Peyer's patch (tissue), 4 donors: ENCODE measurements at places on chromosomes 16 and 17. TPM values are rescaled to one million over a fixed set of nuclear protein-coding genes. Genes with fewer than 3 reads are reported as not detected.

- peaks cover 26% of the 10 kb centered on the region for H3K4me1 ChIP-seq
Measured at GRCh38 chr17:8162233-8162996, at the start of gene VAMP2. Gene VAMP2 (minus strand): TSS chr17:8162948. CDS start chr17:8162879, 69 bp downstream.

- H3K4me1 ChIP-seq = no peaks in the 10 kb centered on the region
- no peaks in the 10 kb centered on the region for H3K27me3 ChIP-seq
- H3K27ac ChIP-seq = no peak overlapping the region
- DNase-seq = peak; percentile 76
Measured at GRCh38 chr17:57311281-57312216, 55.2 kb downstream of the MSI2 start.

- no peak overlapping the region for H3K4me3 ChIP-seq
- DNase-seq = no peak
- H3K27me3 ChIP-seq = no peaks in the 10 kb centered on the region
Measured at GRCh38 chr16:13394488-13394887, 493.1 kb downstream of the SHISA9 start.

DNA sequence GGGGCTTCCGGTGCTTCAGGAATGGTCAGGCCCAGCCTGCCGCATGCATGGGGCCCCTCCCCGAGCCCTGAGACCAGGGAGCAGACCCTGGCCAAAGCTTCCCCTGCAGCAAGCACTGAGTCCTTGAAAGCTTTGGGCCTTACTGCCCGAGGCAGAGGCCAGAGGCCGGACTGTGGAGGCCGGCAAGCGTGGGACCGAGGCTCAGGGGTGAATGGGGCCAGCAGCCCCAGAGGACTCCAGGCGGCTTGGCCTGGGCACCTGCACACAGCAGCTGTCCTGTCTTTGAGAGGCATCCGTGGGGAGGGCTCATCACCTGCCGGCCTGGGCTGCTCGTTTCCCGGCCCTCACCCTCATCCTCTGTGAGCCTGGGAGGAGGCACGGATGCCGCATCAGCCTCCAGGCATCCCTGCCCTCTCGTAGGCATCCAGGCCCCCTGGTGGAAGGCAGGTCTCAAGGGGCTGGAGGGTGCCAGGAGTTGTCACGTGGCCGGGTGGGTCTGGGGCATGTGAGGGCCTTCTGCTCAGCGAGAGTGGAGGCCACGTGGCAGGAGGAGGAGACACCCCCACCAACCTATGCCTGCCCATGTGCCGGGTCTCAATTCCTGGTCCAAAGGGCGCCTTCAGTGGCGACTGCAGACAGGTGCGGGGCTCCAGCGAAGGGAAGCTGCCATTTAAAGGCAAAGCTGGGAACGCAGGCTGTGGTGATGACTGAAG lies 31.4 kb downstream of the CACNA1H start:
- H3K36me3 ChIP-seq = no peaks in the 10 kb centered on the region
- no peak overlapping the region for H3K4me3 ChIP-seq
- no peak overlapping the region for H3K27ac ChIP-seq
- H3K27me3 ChIP-seq = no peaks in the 10 kb centered on the region
- no peaks in the 10 kb centered on the region for H3K4me1 ChIP-seq

GRCh38 chr17:78567991-78568390 lies 9.2 kb downstream of the DNAH17 start:
- DNase-seq = no peak
- H3K4me1 ChIP-seq = no peaks in the 10 kb centered on the region
- H3K27me3 ChIP-seq = no peaks in the 10 kb centered on the region
- no peak overlapping the region for H3K27ac ChIP-seq
- no peak overlapping the region for H3K4me3 ChIP-seq

DNA sequence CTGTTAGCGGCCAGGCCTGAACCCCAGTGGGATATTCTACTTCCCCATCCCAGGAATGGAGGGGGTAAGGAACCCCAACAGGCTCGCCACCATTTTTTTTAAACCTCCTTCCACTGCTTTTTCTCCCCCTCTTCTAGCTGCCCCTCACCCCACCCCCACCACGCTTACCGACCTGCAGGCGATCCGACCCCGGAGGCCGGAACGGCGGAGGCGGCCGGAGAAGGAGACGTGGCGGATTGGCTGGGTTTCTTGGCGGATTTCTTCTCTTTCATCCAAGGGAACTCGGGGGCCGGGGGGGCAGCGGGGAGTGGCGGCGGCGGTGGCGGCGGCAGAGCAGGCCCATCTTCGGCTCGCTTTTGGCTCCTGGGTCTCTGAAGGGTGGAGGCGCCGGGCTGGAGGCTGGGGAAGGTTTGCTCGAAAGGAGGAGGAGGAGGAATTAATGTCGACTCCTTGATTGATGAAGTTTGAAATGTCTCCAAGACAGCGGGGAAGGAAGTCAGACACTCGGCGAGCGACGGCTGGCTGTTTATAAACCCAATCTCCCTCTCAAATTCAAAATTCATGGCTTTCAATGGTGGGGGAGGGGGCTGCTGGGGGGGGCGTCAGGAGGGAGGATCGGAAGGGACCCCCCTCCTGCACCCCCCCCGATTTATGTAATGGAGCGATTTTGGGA lies 424 bp downstream of the HOXB2 start:
- H3K36me3 ChIP-seq = peaks cover 3% of the 10 kb centered on the region
- H3K27ac ChIP-seq = peak overlapping the region; percentile 76
- peaks cover 5% of the 10 kb centered on the region for H3K4me1 ChIP-seq
- H3K4me3 ChIP-seq = peak overlapping the region; percentile 45
- peak; percentile 84 for DNase-seq

GRCh38 chr16:85483424-85483823 lies 129.7 kb upstream of the GSE1 start:
- no peaks in the 10 kb centered on the region for H3K27me3 ChIP-seq

GRCh38 chr17:40025991-40026815 lies 11.0 kb downstream of the CSF3 start:
- peaks cover 82% of the 10 kb centered on the region for H3K36me3 ChIP-seq
- H3K4me1 ChIP-seq = no peaks in the 10 kb centered on the region
- no peaks in the 10 kb centered on the region for H3K27me3 ChIP-seq
- H3K27ac ChIP-seq = no peak overlapping the region
- no peak for DNase-seq
- no peak overlapping the region for H3K4me3 ChIP-seq

DNA sequence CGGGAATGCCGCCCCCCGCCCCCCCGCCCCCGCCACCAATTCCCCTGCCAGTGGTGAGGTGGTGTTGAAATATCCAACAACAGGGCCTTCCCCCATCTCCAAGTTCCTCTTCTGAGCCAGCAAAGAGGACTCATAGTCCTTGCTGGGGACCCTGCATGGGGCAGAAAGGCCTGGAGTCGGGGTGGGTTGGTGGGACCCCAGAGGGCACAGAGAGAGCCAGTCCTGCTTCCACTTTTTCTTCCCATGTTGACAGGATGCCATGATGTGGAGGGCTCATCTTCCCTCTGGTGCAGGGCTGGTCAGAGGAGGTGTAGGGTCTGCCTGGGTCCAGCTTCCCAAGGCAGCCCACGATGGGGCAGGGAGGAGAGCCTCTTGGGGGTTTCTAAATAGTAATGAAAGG lies 49.0 kb upstream of the PIK3R6 start:
- no peaks in the 10 kb centered on the region for H3K27me3 ChIP-seq
- no peak overlapping the region for H3K4me3 ChIP-seq
- H3K36me3 ChIP-seq = no peaks in the 10 kb centered on the region
- no peak for DNase-seq

DNA sequence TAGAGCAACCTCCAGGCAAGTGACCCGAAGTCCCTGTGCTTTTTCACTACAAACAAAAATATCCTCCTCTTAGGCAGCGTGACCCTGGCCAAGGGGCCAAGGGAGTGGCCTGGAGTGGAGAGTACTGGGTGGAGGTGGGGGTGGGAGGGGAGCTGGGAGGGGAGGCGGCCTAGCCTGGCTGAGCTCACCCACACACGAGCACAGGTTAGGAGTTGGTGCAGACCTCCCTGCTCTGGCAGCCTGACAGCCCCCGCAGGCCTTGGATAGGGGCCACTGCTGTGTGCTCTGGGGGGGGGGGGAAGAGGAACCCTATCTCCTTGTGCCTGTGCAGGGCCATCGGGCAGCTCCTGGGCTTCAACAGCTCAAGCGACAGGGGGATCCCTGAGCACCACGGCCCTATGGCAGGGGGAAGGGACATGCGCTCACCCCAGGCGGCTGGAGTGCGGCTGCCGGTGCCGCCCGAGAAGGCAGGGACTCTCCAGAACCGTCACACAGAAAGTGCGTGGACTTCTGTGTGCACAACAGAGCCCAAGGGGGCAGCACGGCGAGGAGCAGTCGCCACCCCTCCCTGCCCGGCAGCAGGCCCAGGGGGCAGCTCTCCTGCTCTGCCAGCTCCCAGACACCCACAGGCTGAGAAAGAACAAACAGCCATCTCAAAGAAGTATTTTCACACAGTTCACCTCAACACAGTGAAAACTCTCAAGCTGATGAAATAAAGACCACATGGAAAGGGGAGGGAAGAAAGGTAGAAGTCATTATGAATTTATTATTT lies 13.3 kb downstream of the SLC16A3 start:
- no peaks in the 10 kb centered on the region for H3K27me3 ChIP-seq
- no peak for DNase-seq
- H3K4me3 ChIP-seq = no peak overlapping the region
- H3K27ac ChIP-seq = peak overlapping the region; percentile 74

DNA sequence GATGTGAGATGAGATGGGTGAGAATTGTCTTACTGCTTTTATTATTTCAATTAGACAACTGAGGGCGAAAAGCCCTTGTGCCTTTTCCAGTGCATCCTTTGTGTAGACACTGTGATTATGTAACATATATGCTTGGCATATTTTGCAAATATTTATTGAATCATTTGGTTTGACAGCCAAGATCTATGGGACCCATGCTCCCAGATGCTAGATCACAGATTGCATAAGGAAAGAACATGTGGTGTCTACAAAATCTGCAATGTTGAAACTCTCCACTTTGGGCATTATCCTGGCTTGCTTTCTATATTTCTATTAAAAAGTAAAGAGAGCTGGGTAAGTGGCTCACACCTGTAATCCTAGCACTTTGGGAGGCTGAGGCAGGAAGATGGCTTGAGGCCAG lies 4.8 kb upstream of the COG1 start:
- H3K4me3 ChIP-seq = no peak overlapping the region
- no peaks in the 10 kb centered on the region for H3K4me1 ChIP-seq
- no peaks in the 10 kb centered on the region for H3K36me3 ChIP-seq

- H3K27ac ChIP-seq = no peak overlapping the region
- no peaks in the 10 kb centered on the region for H3K27me3 ChIP-seq
- H3K4me3 ChIP-seq = no peak overlapping the region
- DNase-seq = no peak
- no peaks in the 10 kb centered on the region for H3K4me1 ChIP-seq
- no peaks in the 10 kb centered on the region for H3K36me3 ChIP-seq
Measured at GRCh38 chr17:27430882-27431491, 25.3 kb upstream of the KSR1 start.

- no peak for DNase-seq
- H3K4me3 ChIP-seq = no peak overlapping the region
- H3K27me3 ChIP-seq = no peaks in the 10 kb centered on the region
- H3K36me3 ChIP-seq = no peaks in the 10 kb centered on the region
- peak overlapping the region; percentile 37 for H3K27ac ChIP-seq
Measured at GRCh38 chr16:50185005-50185505, 31.9 kb downstream of the TENT4B start.

GRCh38 chr17:9587969-9588656 lies 11.7 kb downstream of the CFAP52 start:
- no peaks in the 10 kb centered on the region for H3K36me3 ChIP-seq
- no peak for DNase-seq
- no peak overlapping the region for H3K27ac ChIP-seq
- H3K27me3 ChIP-seq = no peaks in the 10 kb centered on the region
- no peak overlapping the region for H3K4me3 ChIP-seq

GRCh38 chr16:17105239-17105797 lies 365.4 kb downstream of the XYLT1 start:
- H3K27me3 ChIP-seq = no peaks in the 10 kb centered on the region
- DNase-seq = no peak
- no peak overlapping the region for H3K27ac ChIP-seq
- no peaks in the 10 kb centered on the region for H3K4me1 ChIP-seq

GRCh38 chr17:28497931-28498330 lies 8.2 kb upstream of the FOXN1 start:
- peaks cover 31% of the 10 kb centered on the region for H3K36me3 ChIP-seq
- H3K4me3 ChIP-seq = no peak overlapping the region
- DNase-seq = peak; percentile 57
- no peaks in the 10 kb centered on the region for H3K4me1 ChIP-seq

The PDILT gene
- not detected for total RNA-seq

The KRTAP9-8 gene
- not detected for total RNA-seq

The VAT1L gene
- total RNA-seq = 0.80 TPM

The COPZ2 gene
- 2.5 TPM for total RNA-seq

The STH gene
- not detected for total RNA-seq

The CSH1 gene
- total RNA-seq = not detected

The ZPBP2 gene
- total RNA-seq = not detected

The TBC1D3E gene
- not detected for total RNA-seq

The HIGD1B gene
- not detected for total RNA-seq
